ENCODE measurements at places on chromosomes 4 and X.

GRCh38 chr4:21134994-21135393 is 434.7 kb downstream of the PACRGL start:
- no peak for DNase-seq

DNA sequence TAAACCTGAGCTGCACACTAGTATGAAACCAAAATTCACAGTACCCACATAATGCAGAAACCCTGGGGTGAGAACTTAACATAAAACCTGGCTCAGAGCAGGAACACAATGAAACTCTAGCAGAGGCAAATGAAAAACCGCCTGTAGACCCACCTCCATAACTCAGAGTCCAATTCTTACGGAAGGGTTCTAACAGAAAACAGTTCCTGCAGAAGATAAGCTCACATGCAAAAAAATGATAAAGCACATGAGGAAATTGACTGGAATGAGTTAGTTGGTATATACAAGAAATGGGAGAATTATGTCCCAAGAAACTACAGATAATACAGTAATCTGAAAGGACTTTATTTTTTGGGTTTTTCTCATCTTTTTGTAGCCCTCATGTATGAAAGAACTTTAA is 14.7 kb downstream of the RTL9 start:
- no peak for DNase-seq

GRCh38 chrX:153969125-153969903 is 2.3 kb downstream of the HCFC1 start:
- DNase-seq, result no peak

DNA sequence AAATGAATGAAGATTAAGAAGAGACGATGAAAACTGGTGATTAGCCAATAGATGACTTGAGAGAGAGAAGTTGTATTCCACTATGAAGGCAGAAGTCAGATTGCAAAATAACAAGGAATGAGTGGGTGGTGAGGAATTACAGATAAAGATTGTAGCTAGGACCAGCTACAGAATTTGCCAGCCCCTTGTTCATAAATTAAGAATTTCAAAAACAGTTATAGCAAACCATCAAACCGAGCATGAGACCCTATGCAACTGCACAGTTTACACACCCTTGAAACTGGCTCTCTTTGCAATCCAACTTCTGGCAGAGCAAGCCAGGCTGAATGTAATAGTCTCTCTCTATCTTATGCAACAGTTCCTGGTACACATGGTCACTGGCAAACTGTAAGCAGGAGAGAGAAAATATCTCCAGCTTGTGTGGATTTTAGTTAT is 35.2 kb downstream of the STAP1 start:
- no peak for DNase-seq

- no peak for DNase-seq
Observed at GRCh38 chrX:107298276-107298675, 91.9 kb downstream of the DNAAF6 start.

DNA sequence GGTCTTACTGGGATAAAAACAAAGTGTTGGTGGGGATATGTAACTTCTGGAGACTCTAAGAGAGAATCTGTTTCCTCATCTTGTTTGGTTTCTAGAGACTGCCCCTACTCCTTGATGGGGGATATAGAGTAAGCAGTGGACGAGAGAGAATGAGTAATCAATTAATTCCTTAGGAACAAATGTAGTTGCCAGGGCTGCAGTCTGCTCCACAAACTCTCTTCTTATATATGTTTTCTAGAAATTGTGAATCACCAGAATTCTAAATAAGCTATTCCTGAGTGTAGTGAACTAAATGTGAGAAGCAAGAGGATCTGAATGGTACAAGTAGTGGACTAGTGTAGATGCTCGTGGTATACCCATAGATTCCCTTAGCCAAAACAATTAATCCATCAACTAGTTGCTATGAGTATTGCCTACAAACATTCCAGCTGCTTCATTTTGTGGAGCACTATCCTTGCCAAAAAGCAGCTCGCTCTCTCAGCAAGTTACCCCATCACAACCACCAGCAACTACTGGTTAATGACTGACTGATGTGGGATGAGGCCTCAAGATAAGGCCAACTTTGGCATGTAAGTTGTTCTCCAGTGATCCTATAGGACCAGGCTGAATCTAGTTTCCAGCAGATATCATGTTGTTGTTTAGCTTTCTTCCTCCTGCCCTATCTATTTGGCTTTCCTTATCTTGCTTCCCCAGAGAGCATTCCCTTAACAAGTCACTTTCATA is 273.0 kb downstream of the SLC7A11 start:
- no peak for DNase-seq

- DNase-seq, result no peak
Observed at GRCh38 chr4:185421366-185422124, 4.2 kb downstream of the UFSP2 start.

DNA sequence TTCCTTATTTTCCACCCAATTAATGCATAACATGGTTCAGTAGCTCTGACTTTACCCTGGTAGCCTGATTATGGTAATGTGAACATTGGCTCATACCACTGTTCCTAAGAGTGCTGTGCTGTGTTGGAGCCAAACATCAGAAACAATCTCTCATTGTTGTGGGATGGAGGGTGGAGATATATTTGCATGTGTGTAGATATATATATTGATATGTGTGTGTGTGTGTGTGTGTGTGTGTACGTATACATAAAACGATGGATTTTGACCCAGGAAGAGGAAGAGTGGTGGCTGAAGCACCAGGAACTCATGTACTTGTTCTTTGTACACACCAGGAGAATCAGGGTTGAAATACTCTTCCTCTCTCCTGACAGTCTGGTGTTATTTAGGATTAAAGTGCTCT is 247.7 kb downstream of the IL15 start:
- no peak for DNase-seq

- no peak for DNase-seq
Observed at GRCh38 chrX:104195013-104195412, 28.8 kb downstream of the FAM199X start.

DNA sequence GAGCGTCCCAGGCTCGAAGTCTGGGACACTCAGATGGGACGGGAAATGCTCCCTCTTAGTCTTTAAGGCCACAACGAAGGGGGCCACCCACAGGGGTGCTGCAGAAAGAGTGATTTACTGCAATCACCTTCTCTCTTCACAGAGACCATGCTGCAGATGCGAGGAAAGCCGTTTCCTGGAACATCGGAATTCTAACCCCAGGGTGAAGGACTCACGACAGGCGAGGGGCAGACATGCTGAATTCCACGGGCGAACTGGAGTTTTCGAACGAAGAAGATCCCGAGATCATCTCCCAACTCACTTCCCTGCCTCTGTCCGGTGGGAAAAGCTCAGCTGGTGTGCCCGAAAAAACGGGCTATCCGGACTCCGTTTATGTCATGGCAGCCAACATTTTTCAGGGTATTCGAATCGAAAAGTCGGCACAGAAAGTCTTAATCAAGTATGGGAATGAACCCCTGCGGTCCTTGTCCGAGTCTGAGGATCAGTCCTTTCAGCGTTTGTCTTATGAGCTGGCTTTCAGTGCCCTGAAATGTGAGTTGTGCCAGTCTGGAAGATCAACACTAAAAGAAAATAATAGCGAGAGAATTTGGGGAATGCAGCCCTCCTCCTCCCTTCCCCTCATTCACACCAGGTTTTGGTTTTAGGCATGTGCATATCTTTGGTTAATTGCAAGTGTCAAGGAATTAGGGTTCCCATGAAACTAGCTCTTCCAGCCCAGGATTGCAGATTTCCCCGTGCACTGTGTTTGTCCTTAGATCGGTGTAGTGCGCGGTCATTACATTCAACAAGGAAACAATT is 905 bp downstream of the NSUN7 start:
- DNase-seq, result no peak

DNA sequence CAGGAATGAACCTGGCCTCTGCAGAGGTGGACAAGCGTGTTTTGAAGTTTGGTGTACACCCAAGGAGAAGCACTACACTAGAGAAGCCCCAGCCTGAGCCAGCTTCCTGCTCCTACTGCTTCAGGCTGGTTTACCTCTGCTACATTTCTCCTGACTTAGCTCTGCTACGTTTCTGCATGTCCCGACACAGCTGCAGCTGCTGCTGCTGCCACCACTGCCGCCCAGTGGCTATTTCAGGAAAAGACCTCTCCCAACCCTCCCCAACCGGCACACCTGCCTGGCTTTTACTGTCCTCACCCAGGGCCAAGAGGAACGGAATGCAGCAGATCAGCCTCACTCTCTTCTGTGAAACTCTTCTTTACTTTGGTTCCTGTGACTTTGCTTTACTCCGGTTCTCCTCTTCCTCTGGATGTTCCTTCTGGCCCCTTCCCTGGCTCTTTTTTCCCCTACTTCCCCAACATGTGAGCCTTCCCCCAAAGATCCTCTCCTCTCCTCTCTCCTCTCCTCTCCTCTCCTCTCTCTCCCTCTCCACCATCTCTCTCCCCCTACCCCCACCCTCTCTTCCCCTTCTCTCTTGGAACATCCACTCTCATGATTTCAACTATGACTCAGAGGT is 3.1 kb upstream of the P2RY4 start:
- DNase-seq, result no peak

DNA sequence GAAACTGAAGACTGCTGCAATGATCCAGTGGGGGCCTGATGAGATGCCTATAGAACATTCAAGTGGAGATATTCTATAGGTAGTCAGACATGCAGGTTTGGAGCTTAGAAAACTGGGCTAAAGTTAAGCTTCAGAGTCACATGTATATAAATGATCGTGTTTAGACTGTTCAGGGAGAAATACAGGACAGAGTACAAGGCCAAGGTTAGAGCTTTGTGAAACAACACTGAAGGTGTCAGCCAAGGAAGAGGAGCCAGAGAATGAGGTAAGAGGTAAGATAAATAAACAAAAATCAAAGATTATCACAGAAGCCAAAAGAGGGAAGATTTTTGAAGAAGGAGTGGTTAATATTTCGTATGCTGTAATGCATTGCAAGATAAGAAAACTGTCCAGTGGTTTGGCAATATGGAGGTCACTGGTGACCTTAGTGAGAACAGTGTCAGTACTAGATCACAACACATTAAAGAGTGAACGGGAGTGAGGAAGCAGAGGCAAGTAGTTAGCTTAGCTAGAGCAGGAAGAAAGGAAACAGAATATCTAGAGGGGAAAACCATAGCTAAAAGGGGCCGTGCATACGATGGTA is 58.0 kb upstream of the KLHL13 start:
- DNase-seq, result no peak

DNA sequence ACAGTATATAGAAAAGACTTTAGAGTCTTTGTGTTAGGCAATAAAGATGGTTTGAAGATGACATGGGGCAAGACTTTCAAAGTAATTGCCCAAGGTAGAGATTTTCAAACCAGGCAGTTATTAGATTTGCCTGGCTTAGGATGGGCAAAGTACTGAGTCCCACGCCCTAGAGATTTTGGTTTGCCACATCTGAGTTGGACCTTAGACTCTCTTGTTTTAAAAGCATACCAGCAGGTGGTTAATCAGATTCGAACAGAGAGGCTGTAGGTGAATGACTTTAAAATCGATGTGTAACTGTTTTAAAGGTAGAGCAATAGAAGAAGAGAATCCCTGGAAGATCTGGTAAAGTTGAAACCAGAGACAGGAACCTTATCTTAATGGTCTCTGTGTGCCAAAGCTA is 121.5 kb downstream of the RAPGEF2 start:
- DNase-seq, result no peak

DNA sequence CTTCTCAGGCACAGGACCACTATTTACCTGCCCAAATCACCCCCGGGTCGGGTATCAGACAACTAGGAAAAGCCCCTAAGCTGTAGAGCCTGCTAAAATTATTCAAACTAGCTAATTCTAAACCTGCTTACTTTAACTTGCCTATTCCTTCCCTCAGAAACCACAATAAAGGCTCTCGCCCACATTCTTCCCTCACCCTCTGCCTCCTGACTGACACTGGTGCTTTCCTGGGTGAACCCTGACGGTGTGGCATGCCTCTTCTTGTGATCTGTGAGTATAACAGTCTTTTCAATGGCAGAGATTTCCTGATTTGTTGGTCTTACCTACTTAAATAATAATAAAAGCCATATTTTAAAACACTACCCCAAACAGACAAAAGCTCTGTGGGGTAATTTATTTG is 242.1 kb upstream of the ZCCHC13 start:
- DNase-seq, result no peak
